Left kidney (tissue), 8 donors: ENCODE measurements at places on chromosomes 2 and 18.

DNA sequence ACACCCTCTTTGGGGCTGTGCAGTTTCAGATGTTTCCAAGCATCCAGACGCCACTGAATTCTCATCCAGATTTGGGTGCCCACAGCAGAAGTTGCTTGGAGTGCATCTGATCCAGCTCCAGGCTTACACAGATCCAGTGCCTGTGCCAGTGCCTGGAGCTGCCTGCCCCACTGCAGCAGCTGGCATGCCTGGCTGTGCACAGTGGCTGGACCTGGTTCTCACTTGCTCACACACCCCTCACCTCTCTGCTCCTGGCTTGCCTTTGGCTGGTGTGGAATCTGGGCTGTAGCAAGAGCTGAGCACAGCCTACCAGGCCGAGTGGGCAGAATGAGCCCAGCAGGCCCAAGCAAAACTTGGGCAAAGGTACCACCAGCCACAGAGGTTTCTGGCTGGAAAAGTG lies 137.9 kb downstream of the SPAG16 start:
- DNase-seq: no peak

- DNase-seq: no peak
Measured at GRCh38 chr18:50694147-50694546, 125.7 kb downstream of the MRO start.

- DNase-seq: no peak
Measured at GRCh38 chr2:182182436-182182835, 196.8 kb downstream of the PPP1R1C start.

DNA sequence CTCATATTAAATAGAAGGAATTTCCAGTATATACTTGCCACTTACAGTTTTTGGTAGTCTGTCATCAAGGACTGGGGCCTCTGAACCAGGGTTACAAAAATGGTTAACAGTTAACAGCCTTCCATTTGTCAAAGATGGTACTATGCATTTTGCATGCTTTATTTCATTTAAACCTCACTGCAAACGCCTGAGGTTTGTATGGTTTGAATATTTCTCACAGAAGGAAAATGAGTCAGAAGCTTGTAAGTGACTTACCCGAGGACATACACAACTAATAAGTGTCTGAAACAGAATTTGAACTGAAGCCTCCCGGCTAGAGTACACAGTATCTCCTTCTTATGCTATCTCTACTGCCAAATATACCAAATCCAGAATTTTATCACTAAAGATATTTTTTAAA lies 1593.5 kb upstream of the ACVR2A start:
- no peak for DNase-seq

DNA sequence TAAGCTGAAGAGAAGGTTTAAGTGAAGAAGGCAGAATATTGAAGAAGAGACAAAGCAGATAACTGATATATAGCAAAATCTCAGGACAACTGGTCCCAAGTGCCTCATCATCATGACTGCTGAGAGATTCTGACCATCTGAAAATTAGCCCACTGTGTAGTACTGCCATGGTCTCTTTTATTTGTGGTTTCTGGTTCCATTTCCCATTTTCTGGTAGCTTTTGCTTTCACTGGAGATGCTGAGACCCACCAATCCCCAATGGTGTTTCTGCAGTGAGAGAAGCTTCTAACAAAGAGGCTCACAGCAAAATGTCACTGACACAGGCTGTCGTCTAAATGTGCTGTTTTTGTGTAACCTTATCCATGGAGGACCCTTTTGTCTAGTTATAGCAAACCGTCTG lies 79.5 kb downstream of the TMEM163 start:
- no peak for DNase-seq

- DNase-seq: no peak
Measured at GRCh38 chr2:11681722-11682589, 12.0 kb upstream of the NTSR2 start.

DNA sequence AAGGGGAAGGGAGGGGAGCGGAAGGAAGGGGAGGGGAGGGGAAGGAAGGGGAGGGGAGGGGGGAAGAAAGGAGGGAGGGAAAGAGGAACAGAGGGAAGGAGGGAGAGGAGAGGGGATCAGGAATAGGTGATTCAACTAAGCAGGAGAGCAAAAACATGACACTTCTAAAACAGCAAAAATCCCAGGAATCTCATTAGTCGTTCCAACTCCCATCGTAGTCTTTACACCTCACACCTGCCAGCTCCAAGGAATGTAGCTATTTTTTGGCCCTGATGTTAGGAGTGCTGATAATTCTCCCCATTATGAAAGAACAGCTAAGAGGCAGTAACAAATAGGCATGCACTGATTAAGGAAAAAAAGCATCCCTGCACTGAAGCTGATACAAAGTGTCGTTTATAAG lies 709.9 kb upstream of the PKDCC start:
- DNase-seq: no peak

DNA sequence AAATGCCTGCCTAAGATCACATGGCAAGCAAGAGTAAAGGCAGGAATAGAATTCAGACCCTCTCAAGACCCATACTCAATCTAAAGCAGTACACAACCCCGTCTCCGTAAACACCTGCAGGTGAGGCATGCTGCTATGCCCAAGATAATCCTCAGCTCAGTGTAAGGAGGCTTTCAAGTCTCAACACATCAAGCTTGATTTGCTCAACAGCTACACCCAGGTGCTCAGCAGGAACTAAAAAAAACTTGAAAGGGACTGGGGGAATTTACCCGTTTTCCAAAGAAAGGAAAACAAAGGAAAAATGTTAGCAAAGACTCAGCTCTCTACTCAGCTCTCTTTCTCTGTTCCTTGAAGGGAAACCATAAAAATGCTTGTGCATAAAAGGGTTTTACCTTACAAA lies 301.8 kb downstream of the C1D start:
- no peak for DNase-seq

- DNase-seq: no peak
Measured at GRCh38 chr18:23137097-23137635, 1.9 kb downstream of the CABLES1 start.

GRCh38 chr2:25951071-25951547 lies 31.2 kb downstream of the KIF3C start:
- peak; percentile 73 for DNase-seq

GRCh38 chr2:170092436-170093060 lies 85.4 kb upstream of the MYO3B start:
- DNase-seq: no peak

DNA sequence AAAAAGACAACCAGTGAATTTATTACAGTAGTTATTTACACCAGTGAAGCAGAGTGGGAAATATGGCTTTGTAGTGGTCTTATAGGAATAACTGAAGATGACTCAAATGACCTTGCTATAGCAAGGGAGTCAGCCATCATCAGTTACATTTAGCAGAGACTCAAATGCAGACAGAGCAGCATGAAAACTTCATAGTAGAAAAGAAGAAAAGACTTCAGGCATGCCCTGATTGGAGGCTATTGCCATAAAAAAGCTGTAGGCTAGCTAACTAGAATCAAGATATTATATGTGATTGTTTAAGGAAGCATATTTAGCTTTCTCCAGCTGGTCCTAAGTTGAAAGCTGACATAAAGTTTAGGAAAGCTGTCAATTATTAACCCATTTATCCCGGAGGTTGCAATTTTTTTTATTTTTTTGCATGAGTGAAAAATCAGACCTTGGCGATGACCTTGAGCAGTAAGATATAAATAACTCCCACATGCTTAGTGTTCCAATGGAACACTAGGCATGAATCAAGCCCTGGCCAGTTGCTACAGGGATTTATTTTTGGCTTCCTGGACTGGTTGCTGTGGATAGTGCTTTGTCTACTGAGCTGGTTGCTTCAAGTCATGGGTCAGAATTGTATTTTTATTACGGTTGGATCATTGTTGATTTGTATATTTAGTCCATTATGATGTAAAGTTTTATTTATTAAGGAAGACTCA lies 675.6 kb upstream of the VRK2 start:
- no peak for DNase-seq

DNA sequence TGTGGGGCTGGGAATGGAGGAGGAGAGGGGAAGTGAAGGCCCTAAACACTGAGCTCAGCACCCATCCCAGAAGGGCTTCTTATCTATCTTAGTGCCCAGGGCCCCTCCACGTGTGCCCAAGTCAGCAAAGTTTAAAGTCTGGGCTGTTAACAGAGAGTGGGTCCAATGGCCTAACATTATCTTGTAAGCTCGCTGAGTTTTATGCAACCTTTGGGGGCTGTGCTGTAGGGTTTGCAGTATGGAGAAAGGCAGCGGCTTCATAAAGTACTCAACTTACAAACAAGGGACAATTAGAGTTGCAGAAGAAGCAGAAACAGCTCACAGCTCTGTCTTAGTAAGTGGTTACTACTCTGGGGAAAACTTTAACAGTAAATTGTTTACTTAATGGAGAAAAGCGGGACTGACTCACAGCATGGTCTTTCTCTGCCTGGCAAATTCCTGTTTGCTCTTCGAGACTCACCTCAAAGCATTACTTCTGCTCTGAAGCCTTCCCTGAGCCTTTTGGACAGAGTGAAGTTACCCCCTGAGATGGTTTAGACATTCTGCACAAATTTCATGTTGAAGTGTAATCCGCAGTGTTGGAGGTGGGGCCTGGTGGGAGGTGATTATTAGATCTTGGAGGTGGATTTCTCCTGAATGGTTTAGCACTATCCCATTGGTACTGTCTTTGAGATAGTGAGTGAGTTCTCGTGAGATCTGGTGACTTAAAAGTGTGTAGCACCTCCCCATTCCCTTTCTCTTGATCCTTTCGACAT lies 9.0 kb downstream of the ENOSF1 start:
- no peak for DNase-seq

DNA sequence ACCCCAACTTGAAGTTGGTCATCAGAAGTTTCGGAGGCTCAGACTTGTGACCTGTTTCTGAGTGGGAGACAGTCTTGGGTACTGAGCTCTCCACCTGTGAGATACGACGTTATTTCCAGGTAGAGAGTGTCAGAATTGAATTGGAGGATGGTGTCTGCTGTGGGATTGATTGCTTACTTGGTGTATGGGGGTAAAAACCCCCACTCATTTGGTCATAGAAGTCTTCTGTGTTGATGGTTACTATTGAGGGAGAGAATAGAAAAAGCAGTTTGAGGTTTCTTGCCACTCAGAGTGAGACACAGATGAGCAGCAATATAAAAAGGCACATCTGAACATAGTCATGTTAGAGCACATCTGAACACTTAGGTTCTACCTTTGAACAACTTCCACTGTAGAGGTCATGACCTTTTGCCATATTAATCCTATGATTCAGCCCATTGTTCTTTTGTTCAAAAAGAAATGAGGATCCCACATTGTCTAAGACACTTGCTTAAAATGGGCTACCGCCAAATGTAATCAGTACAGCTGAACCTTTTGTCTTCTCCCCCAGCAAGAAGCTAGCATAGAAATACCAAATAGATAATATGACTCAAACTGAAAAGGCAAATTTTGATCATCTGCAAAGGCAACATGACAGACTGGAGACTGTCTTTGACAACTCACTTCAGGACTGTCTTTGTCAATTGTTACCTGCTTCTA lies 73.3 kb downstream of the NAB1 start:
- DNase-seq: no peak

- no peak for DNase-seq
Measured at GRCh38 chr2:239856620-239857285, 168.4 kb downstream of the NDUFA10 start.

DNA sequence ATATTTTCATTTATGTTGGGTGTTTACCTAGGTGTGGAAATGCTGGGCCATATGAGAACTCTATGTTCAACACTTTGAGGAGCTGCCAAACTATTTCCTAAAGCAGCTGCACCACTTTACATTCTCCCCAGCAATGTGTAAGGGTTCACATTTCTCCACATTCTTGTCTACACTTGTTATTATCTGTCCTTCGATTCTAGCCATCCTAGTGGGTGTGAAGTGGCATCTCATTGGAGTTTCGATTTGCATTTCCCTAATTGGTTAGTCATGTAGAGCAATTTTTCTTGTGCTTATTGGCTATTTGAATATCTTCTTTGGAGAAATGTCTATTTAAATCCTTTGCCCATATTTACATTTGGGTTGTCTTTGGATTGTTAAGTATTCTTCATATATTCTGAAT lies 21.9 kb downstream of the RNF144A start:
- DNase-seq: no peak

- no peak for DNase-seq
Measured at GRCh38 chr2:1609040-1609439, 135.3 kb downstream of the PXDN start.

- DNase-seq: no peak
Measured at GRCh38 chr2:55175254-55176093, 56.6 kb downstream of the CLHC1 start.

GRCh38 chr2:74003494-74004211 lies 18.9 kb downstream of the TET3 start:
- no peak for DNase-seq

GRCh38 chr18:3872641-3873040 lies 422.7 kb downstream of the TGIF1 start:
- DNase-seq: no peak

DNA sequence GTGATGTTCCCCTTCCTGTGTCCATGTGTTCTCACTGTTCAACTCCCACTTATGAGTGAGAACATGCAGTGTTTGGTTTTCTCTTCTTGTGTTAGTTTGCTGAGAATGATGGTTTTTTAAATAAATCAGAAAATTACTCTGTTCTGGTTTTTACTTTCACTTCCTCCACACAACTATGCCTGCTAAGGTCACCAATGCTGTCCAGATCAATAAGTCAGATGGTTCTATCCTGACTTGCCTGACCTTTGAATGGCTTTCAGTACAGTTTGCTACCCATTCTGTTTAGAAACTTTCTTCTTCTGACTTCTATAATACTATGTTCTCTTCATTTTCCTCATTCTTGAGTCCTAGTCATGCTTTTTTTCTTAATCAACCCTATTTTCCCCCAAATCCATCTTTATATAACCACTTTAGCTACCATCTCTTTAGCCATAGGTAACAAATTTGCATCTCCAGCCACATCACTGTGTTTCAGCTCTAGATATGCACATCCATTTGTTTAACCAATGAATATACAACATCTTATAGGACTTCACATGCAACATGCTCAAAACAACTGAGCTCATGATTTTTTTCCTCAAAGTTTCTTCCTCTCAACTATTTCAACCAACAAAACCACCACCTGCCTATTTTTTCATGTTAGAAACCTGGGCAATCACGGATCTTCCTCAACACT lies 58.8 kb upstream of the SLC38A11 start:
- DNase-seq: no peak

DNA sequence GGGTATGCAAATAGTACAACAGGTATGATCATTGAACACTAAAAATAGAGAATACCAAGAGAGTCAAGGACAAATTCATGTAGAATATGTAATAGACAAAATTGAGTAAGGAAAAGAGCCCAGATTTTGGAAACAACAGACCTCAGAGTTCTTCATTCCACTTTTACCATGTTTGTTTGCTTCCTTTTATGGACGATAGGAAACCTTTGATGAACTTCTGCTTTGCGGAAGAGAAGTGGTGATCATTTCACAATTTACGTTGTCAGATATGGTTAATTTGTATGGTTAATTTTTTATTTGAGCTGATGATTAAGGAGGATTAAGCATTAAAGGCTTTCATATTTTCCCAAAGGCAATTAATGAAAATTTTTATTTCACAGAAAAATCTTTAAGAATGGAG lies 16.3 kb downstream of the MARCHF7 start:
- DNase-seq: no peak
